ENCODE measurements at places on chromosomes 2 and 18. TPM values are rescaled to one million over a fixed set of nuclear protein-coding genes. Genes with fewer than 3 reads are reported as not detected.

- no peak for DNase-seq
These were observed 1.1 kb downstream of the SLC38A11 start for GRCh38 chr2:164954186-164954585.

DNA sequence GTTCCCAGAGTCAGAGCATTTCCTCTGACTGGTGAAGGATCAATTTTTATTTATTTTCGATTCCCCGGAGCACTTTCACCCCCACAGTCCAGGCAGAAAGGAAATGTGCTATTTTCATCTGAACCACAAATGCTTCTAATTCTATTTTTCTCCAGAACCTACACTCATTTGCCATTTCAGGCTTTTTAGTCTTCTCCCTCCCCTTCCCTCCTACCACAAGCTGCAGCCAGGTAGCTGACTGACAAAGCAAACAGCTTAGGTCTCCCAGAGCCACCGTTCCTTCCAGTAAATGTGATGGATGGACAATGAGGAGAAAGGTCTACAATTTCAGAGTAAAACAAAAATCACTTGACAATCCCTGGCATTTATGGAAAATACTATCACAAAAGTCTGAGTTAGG is 76.9 kb downstream of the KLF7 start:
- no peak for DNase-seq

GRCh38 chr2:182921234-182921633 is 54.8 kb upstream of the FRZB start:
- no peak for DNase-seq

DNA sequence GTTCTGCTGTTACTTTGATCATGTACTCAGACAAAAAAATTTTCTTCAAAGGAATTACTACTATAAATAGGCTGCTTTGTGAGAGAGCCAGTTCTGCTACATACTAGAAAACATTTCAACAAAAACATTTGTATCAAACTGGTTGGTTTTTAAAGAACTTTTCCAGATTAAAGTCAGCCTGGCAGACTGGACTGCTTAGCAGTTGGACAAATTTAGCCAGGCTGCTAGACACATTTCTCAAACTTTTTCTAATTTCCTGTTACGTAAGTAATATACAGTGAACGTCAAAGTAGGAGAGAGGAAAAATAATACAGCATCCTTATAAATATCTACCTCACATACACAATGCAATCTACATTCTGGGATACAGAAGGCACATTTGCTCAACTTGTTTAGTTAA is 109.5 kb downstream of the SP3 start:
- no peak for DNase-seq

DNA sequence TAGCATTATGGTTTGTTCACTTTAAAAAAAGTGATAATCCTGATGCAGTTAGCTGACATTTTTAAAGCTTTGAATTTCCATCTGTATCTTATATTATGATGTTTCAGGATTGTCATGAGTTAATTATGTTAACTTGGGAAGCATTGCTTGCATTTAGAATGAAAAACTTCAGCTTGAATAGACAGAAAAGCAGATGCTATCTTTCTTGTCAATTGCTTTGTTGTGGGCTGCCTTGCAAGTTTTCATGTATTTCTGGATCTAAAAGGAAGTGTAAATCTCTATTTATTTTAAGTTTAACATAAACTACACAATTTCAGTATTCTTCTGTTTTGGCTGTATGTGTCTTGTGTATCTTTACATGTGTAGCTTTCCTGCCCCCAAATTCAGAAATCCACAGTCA is 479.5 kb downstream of the ARHGAP15 start:
- no peak for DNase-seq

DNA sequence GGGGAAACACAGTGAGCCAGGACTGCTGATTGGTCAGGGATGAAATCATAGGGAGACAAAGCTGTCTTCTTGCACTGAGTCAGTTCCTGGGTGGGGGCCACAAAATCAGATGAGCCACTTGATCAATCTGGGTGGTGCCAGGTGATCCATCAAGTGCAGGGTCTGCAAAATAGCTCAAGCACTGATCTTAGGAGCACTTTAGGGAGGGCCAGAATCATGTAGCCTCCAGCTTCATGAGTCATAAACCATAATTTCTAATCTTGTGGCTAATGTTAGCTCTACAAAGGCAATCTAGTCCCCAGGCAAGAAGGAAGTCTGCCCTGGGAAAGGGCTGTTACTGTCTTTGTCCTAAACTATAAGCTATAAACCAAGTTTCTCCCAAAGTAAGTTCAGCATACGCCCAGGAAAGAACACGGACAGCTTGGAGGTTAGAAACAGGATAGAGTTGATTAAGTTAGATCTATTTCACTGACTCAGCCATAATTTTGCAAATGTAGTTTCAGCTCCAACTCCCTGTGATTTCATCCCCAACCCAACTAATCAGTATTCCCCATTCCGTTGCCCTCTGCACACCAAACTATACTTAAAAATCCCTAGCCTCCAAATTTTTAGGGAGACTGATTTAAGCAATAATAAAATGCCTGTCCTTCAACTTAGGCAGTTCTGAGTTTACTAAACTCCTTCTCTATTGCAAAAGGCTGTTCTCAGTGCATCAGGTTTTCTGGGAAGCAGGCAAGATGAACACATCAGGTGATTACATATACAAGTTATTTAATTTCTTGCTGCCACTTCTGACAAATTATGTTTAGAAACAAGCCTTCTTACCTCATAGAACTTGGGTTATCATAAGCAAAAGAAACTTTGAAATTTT is 226.9 kb upstream of the SPOPL start:
- DNase-seq, result peak; percentile 86

- no peak for DNase-seq
These were observed 66.5 kb upstream of the TGIF1 start for GRCh38 chr18:3383381-3383915.

DNA sequence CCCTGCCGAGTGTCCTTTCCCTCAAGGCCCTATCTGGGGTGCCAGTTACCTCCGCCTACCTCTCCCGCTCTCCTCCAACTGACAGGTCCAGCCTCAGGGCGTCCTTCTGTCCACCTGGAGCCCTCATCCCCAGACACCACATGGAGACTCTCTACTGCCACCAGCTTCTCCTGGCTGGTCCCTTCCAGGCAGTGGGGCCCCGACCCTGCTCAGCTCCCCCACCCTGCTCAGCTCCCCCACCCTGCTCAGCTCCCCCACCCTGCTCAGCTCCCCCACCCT is 74.0 kb upstream of the ODC1 start:
- DNase-seq, result no peak

- DNase-seq, result no peak
These were observed 30.8 kb downstream of the ATP6V1C2 start for GRCh38 chr2:10752236-10752635.

DNA sequence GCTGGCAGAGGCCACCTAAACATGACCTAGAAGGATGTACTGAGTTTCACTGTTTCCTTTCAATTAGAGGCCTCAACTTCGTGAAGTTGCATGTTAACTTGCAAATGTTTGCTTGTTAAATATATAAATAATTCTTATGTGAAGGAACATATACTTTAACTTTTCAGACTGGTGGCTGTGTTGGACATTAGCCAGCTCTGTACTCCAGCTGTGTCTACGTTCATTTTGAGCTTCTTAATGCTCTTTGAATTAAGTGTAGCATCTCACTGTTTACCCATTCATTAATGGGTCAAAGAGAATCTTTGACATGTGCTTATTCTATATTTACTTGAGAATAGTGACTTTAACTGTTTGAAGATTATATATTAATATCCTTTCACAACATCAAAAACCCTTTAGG is 823.2 kb upstream of the ID2 start:
- DNase-seq, result no peak

GRCh38 chr18:9631814-9632496 is 17.6 kb upstream of the PPP4R1 start:
- DNase-seq, result peak; percentile 93

DNA sequence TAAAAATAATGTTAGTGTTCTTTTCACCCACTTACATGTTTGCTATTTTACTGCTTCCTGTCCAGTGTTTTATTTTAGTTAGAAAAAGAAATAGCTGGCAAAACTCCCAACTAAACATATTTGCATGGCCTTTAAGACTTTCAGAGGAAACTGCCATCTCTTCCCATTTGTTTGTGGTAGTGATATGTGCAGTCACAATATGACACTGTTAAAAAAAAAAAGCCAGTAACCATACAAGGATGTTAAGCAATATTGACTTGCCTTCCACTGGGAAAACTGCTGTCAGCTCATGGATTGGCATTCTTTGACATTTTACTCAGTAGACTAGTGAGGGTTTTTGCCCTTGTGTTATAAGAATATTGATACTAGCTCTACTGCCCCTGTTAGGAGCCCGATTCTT is 29.1 kb downstream of the XIRP2 start:
- DNase-seq, result no peak

DNA sequence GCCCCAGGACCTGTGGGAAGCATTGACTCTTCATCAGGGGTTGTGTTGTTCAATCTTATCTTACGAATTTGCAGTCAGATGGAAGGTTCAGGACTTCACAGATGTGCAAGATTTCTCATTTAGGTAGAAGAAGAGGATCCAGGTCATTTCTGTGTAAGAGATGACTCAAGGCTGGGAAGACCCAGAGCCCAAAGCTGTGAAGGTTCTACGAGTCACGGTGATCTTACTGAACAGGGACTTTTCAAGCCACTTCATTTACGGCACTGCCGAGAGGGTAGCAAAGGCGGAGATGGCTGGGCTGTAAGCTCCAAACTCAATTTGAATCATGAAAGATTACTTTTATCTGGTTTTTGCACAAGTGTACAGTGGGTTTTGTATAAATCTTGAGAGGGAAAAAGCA is 228.0 kb upstream of the MEX3C start:
- no peak for DNase-seq

GRCh38 chr2:31675485-31675901 is 94.8 kb upstream of the SRD5A2 start:
- DNase-seq, result no peak

GRCh38 chr2:133717497-133717896 is 149.2 kb upstream of the NCKAP5 start:
- peak; percentile 90 for DNase-seq

- DNase-seq, result no peak
These were observed 4.5 kb downstream of the ACSL3 start for GRCh38 chr2:222865301-222865700.

- DNase-seq, result no peak
These were observed 28.2 kb upstream of the SLC8A1 start for GRCh38 chr2:40480073-40480472.

DNA sequence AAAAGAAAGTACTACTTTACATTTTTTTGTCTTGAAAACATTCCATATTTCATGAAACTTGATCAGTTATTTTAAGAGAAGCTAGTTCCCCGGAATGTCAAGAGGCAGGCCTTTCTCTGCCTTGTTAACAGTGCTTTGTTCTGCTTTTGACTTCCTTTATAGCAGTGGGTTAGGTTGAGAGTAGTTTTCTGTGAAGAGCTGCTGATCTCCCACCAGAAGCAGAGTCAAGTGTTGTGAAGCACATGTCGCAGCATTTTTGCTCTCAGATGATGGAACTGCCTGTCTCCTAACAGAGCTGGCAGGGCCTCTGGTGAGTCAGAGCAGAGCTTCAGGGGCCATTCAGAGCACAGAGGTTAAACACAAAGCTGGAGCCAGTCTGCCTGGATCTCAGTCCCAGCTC is 871.8 kb downstream of the SLC4A3 start:
- DNase-seq, result peak; percentile 84

- DNase-seq, result no peak
These were observed 30.6 kb downstream of the CYP26B1 start for GRCh38 chr2:72117029-72117428.

DNA sequence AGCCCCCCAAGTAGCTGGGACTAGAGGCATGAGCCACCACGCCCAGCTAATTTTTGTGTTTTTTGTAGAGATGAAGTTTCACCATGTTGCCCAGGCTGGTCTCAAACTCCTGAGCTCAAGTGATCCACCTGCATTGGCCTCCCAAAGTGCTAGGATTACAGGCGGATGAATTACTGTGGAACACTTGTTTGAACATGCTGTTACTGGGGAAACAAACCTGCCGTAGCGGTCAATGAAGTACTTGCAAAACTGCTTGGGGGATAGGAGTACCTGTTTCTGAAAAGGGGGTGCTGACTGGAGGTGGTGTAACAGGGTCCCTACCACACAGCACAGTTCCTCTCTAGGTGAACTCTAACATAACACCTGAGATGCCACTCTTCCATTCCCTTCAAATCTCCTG is 5.9 kb upstream of the IMPACT start:
- no peak for DNase-seq

DNA sequence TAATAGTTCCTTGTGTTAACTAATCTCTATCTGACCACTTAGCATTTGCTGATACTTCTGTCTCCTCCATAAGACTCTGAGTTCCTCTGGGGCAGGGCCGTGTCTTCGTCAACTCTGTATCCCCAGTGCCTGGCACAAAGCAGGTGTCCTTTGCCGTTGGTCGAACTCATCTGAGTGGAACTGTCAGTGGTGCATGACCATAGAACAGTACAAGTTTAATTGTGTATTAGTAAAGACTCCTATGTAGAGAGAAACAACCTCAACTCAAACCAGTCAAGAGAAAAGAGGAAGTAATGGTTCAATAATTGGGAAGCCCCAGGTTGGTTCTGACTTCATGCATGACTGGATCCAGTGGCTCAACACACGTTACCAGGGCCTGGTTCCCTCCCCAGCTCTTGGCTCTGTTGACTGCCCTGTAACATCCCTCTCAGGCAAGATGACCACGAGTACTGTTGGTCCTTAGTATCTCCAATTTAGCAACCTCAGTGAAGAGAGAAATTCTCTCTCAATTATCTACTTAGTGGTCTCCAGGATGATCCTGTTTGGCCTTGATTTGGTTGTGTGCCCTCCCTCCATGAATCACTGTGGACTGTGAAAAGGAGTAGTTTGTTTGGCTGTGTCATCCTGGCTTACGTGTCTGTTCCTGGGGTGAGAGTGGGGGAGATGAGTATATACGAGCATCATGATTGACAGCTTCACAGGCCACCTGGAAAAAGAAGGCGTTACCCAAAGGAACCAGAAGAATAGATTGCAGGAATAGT is 58.5 kb upstream of the MSH6 start:
- DNase-seq, result peak; percentile 62

DNA sequence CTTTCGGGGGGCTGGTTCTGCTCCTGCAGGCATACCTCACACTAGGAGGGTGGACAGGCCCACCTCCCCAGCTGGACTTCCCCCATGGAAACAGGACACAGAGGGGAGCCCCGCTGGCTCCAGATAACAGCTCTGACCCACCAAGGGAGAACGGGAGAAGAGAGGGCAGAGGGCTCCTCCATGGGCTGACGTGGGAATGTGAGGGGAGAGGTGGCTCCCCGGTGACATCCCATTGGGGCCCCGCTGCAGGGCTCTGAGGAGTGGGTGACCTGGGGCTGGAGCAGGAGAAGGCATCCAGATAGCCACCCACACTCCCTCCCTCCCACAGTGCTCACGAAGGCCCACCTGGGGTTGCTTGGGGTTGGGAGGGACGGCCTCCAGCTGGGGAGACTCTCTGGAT is 45.9 kb downstream of the FBLN7 start:
- no peak for DNase-seq

Gene SH3BP4
- total RNA-seq, result 89.1 TPM

Gene GPR39
- 8.2 TPM for total RNA-seq

Gene CXCR2
- total RNA-seq, result not detected

Gene ZNF892
- 2.7 TPM for total RNA-seq

Gene RAB31
- total RNA-seq, result 36.8 TPM

Gene PCARE
- not detected for total RNA-seq

Gene CROCC2
- not detected for total RNA-seq

Gene STAT4
- 0.37 TPM for total RNA-seq

Data from M059J (cell line).